CD8-positive, alpha-beta T cell (primary cell): ENCODE measurements at places on chromosomes 6 and 20.

DNA sequence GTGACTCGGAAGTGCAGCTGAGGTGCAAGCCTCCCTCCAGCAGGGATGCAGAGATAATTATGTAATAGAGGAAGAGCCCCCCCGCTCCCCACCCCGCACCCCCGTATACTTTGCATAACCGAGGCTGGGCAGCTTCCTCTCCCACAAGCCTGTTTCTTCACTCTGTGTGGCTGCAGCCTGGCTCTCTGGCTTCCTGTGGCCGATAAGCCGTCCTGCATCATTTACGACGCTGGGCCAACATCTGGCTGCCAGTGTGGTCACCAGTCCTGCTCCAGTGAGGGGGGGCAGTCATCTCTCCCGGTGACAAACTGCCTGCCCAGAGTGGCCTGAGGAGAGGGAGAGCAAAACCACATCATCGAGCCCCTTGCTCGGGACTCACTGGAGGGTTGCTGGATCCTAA lies 59.2 kb downstream of the RBM38 start:
- DNase-seq: peak; percentile 23

- DNase-seq: no peak
These were observed 52.6 kb downstream of the E2F3 start for GRCh38 chr6:20454204-20454824.

- DNase-seq: peak; percentile 84
These were observed 159.8 kb downstream of the ZFP64 start for GRCh38 chr20:52031563-52032303.

GRCh38 chr6:169638915-169639314 lies 62.9 kb downstream of the WDR27 start:
- no peak for DNase-seq

DNA sequence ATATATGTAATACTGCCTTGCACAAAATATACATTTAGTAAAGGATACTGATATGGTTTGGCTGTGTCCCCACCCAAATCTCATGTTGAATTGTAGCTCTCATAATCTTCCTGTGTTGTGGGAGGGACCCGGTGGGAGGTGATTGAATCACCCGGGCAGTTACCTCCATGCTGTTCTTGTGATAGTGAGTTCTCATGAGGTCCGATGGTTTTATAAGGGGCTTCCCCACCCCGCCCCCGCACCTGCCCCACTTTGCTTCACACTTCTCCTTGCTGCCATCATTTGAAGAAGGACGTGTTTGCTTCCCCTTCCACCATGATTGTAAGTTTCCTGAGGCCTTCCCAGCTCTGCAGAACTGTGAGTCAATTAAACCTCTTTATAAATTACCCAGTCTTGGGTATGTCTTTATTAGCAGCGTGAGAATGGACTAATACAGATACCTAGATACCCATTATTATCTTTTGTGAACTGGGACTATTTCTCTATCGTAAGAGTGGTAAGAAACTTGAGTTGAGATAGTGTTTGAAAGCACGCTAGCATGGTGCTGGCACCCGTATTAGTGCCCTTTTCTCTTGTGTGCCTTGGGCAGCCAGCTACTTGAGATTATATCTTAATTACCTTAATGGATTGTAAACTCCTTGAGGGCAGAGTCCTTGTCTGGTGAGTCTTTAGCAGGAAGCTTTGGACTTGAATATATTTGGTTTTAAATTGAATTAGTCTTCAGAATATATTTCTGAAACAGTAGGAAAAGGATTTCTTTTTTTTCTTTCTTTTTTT lies 25.6 kb downstream of the TOP1 start:
- no peak for DNase-seq

DNA sequence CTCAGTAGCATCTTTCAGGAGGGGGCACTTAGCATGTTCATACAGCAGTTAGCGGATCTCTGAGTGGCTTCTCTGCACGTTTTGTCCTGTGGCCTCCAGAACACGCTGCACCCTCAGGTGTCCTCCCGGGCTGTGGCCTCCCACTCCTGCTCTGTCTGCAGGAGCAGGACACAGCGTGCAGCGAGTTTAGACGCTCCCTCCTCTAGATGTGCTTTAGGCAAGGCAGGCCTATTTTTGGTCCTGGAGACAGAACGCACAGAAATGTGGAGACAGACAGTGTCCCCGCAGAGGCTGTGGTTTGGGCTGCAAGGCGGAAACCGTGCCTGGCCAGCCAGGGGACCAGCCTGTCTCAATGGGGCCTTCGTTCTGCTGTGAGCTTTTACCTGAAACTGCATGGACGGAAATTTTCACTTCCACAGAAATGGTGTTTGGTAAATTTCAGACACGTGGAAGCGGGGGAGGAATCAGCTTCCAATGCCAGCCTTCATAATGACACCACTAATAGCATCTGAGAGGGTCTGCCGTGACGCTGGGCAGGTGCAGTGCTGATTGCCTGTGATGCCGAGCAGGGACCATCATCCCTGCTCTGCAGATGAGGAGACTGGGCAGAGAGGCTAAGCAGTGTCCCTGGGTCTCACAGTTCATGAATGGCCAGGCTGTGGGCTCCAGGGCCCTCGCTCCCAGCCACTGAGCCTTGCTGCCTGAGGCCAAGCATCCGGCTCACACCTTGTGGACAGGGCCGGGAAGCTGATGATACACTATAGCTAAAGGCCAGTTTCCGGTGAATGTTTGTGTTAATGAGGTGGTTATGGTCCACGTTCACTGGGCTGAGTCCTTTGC lies 120.9 kb downstream of the SYCP2 start:
- DNase-seq: no peak

- DNase-seq: no peak
These were observed 51.3 kb downstream of the ADAT2 start for GRCh38 chr6:143399176-143399575.

- DNase-seq: peak; percentile 81
These were observed 5.5 kb downstream of the MDGA1 start for GRCh38 chr6:37691904-37692806.

GRCh38 chr6:77812304-77812703 lies 159.5 kb downstream of the MEI4 start:
- no peak for DNase-seq

DNA sequence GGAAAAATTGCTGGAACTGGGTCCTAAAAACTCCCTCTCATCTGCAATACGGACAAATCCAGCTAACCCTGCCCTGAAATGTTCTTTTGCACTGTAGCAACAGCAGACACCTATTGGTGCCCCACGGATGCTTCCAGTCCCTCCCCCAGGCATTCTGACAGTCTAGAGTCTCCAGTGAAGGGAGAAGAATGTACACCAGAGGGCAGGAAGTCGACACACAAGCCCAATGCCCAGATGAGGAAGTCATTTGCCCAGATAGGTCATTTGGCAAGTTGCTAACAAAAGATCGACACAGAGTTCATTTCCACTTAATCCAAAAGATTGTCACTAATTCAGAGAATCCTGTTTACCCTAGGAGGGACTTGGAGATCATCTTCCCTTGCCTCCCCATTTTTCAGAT lies 293.0 kb upstream of the PRDM1 start:
- no peak for DNase-seq

DNA sequence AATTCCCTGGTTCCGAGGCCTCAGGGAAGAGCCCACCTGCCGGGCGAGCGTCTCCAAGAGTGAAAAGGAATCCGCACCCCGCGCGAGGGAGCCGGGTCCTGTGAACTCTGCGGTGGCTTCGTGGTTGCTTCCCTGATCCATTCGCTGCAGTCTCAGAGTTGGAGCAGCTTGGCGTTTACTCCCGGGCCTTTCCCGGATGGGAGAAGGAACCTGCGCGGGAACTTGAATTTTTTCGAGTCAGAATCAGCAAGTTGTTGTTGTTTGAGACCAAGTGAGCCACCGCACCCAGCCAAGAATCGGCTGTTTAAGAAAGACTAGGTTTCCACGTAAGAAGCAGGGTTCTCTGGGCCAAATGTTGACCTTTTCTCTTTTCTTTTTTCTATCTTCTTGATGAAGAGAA lies 12.9 kb downstream of the PRSS16 start:
- DNase-seq: no peak

DNA sequence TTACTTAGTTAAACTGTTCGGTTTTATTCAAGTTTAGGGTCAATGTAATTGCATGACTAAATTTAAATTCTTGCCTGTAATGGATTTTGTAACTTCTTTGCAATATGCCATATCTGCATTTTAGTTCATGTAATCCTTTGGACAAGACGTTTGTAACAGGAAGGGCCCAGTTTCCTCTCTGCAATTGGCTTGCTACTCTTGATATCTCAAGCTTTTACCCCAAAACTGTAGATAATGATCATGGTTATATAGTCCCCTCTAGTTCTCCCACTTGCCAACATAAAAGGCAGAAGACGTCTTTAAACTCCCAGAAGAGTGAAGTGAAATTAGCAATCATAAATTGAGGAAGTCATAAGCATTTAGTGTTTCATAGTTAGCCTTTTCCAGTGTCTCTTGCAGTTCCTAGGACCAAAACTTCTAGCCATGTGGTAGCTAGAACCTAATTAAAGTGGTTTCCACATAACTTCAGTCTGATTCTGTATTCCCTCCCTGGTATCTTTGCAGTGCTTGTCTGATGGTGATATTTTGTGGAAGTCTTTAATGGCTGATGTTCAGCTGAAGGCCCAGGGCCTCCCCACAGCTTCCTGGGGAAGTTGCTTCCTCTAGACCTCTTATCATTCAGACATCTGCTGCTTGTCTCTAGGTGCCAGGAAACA lies 117.8 kb upstream of the SUPT3H start:
- peak; percentile 44 for DNase-seq

DNA sequence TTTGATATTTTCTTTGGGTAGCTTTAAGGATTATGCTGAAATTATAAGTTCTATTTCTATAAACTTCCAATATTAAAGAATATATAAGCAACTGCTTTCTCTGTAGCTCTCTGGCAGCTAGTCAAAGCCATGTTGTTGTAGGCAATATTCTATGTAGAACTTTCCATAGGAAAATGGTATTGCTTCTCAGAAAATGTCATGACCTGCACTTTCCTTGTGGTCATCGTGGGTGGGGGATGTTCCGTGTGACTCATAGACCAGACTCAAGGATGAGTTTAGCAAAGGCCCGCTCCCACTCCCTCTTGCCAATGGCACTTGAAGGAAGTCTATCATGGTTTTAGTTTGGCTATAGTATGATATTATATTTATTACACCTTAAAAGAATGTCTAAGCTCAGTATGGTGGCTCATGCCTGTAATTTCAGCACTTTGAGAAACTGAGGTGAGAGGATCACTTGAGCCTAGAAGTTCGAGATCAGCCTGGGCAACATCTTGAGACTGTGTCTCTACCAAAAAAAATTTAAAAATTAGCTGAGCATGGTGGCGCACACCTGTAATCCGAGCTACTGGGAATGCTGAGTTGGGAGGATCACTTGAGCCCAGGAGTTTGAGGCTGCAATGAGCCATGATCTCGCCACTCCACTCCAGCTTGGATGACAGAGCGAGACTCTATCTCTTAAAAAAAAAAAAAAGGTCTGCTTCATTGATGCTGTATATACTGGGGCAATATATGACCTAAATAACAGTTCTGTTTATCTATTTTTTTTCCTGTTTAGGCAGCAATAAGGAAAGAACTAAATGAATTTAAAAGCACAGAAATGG lies 36.6 kb upstream of the LTV1 start:
- no peak for DNase-seq

DNA sequence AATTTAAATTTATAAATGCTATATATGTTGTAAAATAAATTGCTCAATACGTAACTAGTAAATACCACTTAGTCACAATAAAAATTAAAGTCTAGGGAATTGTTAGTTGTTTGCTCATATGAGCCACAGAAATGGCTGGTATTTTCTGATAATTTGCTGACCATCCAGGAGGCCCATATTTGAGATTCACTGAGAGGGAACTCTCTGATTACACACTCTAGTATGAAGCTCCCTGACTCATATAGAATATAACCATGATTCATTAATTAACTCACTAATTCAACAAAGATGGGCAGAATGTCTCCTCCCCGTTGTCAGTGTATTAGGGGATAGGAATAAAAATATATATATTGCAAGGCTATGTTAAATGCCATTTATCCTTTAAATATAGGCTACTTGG lies 46.6 kb upstream of the TMEM30A start:
- no peak for DNase-seq

GRCh38 chr20:57024849-57025248 lies 241.6 kb downstream of the BMP7 start:
- DNase-seq: no peak

DNA sequence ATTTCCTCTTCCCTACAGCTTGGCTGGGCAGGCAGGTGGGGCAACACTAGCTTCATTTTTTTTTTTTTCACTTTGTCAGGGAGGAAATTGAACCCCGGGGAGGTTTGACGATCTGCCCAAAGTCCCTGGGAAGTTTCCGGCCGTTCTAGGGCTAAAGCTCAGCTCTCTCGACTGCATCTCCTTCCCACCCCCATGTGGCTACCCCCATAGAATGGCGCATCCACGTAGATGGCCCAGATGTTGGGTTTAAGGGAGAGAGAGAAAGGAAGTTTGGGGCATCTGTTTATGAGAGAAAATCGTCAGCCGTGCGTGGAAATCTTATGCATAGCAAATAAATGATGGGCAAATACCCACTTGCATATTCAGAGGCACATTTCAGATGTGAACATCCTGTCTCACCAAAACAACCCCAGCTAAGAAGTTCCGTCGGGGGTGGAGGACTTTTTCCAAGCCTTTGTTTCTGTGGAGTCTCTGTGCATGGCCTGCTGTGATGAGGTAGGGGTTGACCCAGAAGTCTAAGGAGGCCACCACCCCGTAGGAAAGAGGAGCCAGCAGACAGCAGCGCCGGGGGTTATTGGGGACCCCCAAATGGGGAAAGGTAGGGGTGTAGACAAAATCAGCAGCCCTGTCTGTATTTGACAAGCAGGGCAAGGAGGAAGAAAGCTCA lies 40.5 kb upstream of the ZNF831 start:
- DNase-seq: peak; percentile 78

DNA sequence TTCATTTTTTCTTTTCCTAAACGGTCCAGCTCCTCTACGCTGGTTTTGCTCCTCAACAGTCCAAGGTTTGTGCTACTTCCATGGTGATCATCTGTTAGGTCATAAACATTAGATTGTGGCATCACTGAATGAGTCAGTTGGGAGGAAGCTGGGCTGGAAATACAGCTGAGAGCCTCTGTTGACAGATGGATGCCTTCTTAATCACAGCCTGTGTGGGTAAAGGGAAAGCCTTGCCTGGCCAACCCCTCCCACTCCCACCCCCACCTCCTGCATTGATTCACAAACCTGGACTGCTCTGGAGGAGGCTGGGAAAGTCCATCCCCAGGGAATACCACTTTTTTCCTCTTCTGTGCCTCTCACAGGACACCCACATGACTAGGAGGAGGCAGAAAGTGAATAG lies 180.6 kb upstream of the CCN2 start:
- no peak for DNase-seq

DNA sequence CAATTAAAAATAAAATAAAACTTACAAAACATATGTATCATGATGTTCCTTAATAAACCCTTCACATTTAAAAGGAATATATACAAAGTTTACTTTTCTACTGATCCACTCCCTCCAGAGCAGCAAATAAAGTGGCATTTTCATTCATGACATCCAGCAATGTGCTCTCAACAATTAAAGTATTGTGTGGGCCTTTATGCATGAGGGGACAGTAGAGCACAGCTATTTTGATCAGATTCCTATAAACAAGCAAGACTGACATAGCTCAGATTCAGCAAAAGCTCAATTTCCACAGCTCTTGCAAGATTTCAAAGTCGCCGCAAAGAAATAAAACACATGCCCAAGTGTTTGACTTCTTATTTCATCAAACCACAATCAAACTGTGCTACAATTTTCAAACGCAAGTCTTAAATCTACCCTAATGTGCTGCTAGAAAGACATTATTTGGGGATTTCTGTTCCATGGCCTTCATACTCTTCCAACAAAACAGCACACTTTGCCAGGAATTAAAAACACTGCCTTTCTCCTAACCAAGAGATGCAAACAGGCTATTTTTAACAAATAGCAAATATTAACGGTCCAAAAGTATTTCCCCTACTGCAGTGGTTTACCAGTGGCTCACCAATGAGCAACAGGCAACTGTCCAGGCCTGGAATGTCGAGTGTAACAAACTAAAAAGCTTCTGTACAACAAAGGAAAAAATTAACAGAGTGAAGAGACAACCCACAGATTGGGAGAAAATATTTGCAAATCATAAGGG lies 52.3 kb downstream of the MBOAT1 start:
- DNase-seq: no peak
